GM04504 (cell line): ENCODE measurements at places on chromosomes 3 and 15.
A peak's percentile ranks its signal among the peaks of the same experiment; 100 is the strongest.

DNA sequence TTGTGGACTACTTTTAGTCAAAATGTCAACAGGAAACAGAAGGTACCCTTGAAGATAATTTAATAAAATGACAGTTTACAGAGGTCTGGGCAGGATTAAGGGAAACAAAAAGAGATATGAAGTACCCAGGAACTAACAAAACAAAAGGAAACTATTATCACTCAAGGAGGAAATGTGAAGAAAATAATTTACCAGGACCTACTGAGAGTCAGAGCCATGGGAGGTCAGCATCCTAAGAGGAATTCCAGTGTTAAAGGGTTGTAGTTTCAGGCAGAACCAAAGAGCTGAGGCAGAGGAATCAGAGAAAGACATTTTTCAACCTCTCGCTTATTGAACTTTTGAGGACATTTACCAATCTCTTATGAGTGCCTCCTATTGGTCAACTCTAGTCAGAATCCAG is 408.9 kb upstream of the CBLB start:
- no peak for DNase-seq

GRCh38 chr15:57419335-57419734 is 43.0 kb downstream of the CGNL1 start:
- no peak for DNase-seq

DNA sequence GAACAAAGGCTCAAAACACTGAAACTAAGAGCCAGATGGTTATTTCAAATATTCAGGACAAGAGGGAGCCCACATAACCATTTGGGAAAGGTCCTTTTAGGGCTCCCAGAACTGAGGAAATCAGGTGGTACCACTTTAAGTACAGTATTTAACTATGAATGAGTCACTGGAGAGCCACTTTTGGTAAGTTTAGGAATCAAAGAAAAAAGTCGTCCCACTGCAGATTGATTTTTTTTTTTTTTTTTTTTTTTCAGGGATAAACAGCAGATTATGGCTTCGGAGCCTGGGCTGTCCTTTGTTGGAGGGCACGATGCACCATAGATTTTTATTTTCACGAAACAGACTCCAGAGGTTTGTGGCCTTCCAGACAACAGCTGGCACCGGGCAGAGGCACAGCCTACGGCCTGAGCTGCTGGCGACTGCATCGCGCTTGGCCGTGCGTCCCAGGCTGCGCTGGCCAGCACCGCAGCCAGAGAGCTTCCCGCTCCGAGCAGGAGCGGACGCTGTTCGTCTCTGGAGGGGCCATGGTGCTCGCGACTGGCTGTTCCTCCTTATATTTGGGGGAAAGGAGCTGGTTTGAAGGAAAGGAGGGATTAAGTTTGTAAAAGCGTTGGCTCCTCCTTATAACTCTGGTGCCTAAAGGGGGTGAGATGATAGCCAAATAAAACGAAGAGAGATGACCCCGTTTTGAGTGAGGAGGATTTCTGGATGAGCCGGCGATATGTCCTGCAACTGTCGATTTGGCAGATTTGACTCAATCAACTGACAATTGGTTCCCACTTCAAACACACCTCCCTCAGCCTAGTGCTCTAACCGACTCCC is 152.9 kb upstream of the GOLIM4 start:
- no peak for DNase-seq

GRCh38 chr3:49671291-49672288 is 2.6 kb upstream of the APEH start:
- DNase-seq = peak; percentile 28

- no peak for DNase-seq
These were observed 13.7 kb downstream of the PAK6 start for GRCh38 chr15:40252438-40253166.

GRCh38 chr3:277873-278272 is 81.3 kb downstream of the CHL1 start:
- DNase-seq = no peak

GRCh38 chr3:154334973-154335420 is 10.7 kb upstream of the DHX36 start:
- DNase-seq = peak; percentile 3

DNA sequence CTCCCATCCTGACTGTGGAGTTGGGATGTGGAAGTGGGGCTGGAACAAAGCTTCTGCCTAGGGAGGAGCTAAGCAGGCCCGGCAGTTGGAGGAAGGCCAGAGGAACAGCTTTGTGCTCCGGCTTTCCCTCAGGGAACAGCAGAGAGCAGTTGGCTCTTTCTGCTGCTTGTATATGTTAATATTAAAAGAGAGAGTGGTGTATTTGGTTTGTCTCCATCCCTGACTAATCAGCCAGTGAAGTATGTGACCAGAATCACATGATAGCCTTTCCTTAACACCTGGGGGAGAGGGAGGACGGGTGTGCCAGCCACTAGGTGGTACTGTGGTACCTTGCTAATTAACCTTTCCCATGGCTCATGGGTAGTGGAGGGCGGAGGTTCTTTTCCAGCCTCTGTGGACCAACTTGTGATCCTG is 10.0 kb downstream of the EIF2B5 start:
- DNase-seq = no peak

DNA sequence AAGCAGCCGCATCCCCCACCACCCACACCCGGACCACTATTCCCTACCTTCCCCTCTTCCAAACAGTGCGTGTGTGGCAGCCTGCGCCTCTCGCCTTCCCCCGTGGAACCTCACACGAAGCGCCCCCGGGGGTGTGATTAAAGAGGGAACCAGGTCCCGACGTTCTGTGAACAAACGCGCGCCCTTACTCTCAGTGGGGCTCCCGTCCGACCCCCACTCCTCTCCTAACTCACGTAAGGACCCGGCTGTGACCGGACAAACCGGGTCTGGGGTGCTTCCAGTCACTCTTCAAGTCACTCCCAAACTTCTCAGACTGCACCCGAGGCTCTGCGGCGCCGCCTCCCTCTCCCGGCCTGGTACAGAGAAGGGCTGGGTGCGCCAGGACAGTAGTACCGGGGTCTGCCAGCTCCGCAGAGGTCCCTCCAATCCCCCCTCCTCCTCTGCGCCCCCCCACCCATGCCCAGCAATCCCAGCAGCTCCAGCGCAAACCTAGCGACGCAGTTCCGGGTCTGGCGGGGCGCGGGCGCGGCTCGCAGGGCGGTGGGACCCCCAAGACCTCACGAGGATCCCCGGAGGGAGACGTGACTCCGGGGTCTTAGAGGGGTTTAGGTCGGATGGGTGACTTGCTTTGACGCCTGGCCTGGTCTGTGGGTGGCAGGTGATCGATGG is 574 bp downstream of the DUOXA1 start:
- no peak for DNase-seq

GRCh38 chr3:65485826-65486469 is 552.8 kb downstream of the MAGI1 start:
- DNase-seq = no peak

DNA sequence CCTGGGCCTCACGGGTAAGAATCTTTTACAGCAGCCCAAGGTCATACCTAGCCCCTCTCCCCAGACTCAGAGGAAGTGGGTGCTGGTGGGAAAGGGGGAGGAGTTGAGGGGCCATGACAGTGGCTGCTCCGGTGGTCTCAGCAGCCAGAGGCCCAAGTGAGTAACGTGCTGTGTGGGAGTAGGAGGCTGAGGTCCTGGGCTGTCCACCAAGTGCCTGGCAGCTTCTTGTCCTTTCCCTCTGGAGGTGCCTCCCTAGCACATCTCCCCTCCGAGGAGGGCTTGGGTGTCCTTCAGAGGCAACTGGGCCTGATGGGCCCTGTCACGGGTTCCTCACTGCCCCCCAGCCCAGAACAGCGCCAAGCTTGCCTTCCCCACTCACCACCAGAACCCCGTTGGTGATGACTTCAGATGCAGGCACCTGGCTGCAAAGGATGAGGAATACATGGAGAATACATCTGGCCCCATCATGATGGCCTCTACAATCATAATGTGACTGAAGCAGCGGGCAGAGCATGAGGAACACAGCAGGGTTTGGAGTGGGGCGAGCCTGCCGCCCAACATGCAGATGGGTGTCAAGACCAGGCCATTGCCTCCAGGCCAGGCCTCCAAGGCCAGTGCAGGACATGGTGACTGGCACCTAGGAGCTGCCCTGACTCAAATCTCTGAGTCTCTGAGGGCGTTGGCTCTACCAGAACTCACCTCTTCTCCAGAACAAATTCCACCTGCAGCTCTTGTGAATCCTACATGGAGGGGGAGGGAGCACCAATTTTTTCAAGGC is 3.3 kb downstream of the PLA2G4F start:
- DNase-seq = no peak

GRCh38 chr3:11727207-11727606 is 83.5 kb upstream of the VGLL4 start:
- DNase-seq = no peak

- DNase-seq = no peak
These were observed 345.0 kb downstream of the GRM7 start for GRCh38 chr3:7205962-7206361.

GRCh38 chr3:30401971-30402370 is 204.4 kb upstream of the TGFBR2 start:
- peak; percentile 24 for DNase-seq

- DNase-seq = no peak
These were observed 260.4 kb upstream of the GPR149 start for GRCh38 chr3:154690413-154690812.

DNA sequence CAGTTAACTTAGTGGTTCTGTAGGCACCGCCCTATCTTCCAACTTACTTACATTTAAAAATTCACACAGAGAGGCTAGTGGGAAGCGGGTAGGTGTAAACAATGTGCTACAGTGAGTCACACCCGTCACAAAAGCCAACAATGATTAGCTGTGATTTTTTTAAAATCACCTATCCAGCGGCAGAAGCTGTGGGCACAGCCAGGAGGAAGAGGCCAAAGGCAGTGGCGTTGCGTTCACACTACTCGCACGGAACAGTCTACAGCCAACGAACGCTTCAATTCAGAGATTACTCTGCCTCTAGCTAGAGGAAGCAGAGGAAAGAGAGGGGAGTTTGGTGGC is 2.5 kb upstream of the NLGN1 start:
- no peak for DNase-seq
